ENCODE measurements at places on chromosomes 7 and 10.

GRCh38 chr10:24382596-24382978 is 173.6 kb downstream of the KIAA1217 start:
- peak; percentile 68 for DNase-seq

- no peak for DNase-seq
These were observed 57.1 kb upstream of the CYP2C18 start for GRCh38 chr10:94626476-94626875.

DNA sequence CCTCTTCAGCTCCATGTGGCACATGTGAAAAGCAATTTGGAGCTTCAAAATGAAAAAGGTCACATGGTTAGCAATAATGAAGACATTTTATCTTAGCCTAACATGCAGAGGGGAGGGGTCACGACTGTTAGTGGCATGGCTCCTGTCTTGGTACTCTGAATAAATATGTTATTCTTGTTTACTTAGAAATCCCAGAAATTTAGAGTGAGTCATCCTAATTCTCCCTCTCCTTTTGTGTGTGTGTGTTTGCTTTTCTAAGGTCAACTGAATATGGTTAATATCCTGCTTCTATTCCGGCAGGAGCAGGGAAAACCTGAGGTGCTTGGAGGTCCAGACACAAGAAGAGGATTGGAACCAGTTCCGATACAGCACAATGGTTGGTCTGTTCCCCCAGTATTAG is 17.6 kb downstream of the BCCIP start:
- peak; percentile 47 for DNase-seq

DNA sequence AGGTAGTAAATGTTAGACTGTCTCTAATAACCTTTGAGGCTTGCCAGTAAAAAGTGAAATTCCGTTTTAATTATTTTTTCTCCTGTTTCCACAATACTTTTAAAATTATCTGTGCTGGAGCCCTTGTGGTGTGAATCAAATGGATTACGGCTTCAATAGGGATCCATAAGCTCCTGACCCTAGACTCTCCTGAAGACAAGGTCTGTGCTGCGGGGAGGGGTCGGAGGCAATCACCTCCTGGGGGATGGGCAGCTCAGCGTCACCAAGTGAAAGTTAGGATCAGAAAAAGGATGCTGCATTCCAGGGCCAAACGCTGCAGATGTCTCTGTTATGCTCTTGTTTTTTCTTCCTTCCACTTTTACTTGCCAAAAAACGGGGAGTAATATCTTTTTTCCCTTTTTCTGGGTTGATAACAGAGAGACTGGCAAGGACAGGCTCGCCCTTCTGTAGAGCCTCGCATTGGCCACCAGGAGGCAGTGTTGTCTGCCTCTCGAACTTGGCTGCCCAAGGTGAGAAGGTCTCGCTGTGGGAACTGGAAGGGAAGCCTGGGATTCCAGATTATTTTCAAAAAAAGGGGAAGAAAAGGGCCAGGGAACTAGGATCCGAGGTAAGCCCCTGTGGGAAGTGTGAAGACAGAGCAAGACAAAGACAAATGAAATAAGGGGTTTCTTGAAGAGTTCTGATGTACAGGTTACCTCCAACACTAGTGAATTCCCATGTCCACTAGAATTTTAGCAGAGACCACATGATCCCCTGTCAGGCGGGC is 621.9 kb downstream of the ACTR3B start:
- DNase-seq, result no peak

DNA sequence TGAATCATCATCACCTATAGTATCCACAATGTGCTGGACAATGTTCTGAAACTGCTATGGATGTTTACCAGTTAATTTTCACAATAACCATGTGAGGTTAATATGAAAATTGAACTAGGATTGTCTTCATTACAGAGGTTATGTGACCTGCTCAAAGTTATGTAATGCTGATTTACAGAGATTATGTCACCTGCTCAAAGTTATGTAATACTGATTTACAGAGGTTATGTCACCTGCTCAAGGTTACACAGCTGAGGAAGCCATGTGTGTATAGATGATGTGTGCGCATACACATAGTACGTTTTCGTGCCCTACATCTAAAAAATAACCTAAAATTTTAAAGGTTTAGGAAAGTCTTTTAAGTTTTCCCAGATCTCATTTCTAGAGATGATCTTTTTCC is 298.0 kb downstream of the CDK14 start:
- DNase-seq, result no peak

DNA sequence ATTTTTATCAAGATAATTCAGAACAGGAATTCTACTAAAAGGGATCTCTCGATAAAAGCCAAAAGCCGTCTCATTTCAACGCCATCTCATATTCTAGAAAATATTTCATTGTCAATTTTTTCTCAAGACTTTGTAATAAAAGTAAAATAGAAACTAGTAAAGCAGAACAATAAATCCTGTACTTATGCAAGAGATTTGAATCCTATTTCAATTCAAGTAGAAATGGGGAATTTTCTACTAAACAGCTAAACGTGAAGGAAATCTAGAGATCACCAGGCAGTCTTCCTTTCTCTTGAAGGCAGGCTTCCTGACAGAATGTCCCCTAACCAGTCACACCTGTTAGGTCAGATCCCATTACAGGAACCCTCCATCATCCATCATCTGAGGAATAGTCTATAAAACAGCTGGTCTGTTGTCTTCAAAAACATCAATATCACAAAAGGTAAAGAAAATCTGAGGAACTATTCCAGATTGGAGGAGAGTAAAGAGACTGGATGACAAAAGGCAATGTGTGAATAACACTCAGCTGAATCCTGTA is 23.7 kb downstream of the USP6NL start:
- DNase-seq, result no peak

- no peak for DNase-seq
These were observed 132.5 kb upstream of the EFCAB10 start for GRCh38 chr7:105713488-105714465.

DNA sequence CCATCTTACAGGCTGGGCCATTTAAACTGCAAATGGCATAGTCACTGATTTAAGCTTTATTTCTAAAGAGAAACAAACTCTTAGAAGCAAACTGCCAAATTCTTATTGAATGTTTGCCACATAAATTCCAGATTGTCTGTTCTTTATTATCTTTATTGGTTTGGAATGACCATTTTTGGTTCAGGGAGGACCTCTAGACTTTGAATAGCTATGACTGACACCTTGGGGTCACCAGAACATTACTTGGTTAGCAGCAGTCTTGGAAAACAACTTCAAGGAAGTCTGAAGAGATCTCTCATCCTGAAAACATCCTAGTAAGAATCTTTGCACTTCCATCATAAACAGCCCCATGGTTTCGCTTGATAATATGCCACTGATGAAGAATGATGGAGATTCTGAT is 197.1 kb downstream of the SUGCT start:
- peak; percentile 83 for DNase-seq

DNA sequence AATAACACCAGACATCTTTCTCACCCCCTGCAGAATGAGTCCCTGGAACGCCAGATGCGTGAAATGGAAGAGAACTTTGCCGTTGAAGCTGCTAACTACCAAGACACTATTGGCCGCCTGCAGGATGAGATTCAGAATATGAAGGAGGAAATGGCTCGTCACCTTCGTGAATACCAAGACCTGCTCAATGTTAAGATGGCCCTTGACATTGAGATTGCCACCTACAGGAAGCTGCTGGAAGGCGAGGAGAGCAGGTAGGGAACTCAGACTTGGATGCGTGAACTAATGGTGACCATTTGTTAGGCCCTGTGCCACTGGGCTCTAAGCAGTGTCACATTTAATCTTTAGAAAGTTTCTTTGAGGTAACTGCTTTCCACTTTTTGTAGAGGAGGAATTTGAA is 7.1 kb downstream of the VIM start:
- DNase-seq, result no peak

DNA sequence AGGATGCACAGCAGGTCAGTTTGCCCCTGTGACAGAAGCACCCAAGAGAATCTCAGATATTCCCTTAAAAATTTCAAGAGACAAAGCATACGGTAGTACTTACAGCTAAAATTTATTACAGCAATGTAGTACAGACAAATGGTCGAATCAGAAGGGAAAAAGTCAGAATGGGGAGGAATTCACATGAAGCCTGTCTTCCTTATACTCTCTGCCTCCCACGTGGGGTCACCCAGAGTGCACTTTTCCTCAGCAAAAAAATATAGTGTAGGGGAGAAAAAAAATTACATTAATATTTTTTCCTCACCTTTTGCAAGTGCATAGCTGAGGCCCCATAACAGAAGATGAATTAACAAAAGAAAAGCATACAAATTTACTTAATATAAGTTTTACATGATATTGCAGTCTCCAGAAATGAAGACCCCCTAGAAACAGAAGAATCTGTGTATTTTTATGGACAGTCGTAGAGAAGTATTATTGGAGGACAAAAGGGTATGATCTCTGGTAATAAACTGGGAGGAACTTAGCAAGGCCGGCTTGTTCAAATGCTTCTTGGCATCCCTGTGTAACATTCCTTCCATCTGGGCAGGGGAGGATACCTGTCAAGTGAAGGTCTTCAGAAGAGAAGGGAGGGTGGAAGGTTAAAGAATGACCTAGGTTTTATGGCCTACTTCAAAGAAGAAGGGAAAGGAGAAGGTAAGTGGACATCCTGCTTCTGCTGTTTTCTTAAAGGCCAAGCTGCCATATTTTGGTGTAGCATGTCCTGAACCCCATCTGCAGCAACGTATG is 270.6 kb upstream of the MAGI2 start:
- DNase-seq, result no peak

GRCh38 chr10:96414303-96414702 is 55.5 kb upstream of the OPALIN start:
- DNase-seq, result no peak

DNA sequence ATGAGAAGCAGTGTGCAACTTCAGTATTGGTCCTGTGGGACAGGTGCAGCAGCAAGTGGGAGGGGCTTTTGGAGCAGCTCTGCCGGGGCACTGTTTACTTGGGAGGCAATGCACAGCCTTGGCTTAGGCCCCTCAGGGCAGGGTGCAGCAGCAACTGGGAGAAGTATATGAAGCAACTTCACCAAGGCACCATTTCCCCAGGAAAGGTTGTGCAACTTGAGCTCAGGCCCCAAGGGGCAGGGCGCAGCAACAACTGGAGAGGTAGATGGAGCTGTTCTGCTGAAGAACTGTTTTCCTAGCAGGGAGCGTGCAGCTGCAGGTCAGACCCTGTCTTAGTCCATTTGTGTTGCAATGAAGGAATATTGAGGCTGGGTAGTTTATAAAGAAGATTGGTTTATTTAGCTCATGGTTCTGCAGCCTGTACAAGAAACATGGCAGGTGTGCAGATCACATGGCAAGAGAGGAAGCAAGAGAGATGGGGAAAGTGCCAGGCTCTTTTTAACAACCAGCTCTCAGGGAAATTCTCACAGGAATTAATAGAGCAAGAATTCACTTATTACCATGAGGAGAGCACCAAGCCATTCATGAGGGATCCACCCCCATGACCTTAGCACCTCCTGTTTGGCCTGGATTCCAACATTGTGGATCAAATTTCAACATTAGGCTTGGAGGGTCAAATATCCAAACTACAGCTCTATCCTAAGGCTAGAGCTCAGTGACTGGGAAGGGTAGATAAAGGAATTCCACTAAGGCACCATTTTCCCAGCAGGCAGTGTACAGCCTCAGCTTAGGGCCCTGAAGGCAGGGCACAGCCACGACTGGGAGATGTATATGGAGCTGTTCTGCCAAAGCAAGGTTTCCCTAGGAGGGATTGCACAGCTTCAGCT is 10.9 kb downstream of the GPR141 start:
- DNase-seq, result no peak

GRCh38 chr7:126411032-126411820 is 841.5 kb downstream of the GRM8 start:
- DNase-seq, result no peak

DNA sequence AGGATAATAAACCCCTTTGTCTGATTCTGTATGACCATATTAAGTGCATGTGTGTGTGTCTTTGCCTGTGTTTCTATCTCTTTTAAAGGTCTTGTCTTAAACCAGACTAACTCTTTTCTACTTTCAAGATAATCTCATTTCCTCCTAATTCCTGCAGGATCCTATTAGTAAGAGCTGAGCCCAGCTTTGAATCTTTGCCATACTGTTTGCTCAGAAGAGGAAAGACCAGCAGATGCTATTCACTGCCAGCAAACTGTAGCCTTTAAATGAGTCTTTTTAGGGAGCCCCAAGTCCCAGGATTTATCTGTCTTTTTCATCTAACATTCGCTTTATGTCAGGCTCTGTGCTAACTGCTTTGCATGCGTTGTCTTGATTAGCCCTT is 2.9 kb downstream of the GPR158 start:
- DNase-seq, result no peak

DNA sequence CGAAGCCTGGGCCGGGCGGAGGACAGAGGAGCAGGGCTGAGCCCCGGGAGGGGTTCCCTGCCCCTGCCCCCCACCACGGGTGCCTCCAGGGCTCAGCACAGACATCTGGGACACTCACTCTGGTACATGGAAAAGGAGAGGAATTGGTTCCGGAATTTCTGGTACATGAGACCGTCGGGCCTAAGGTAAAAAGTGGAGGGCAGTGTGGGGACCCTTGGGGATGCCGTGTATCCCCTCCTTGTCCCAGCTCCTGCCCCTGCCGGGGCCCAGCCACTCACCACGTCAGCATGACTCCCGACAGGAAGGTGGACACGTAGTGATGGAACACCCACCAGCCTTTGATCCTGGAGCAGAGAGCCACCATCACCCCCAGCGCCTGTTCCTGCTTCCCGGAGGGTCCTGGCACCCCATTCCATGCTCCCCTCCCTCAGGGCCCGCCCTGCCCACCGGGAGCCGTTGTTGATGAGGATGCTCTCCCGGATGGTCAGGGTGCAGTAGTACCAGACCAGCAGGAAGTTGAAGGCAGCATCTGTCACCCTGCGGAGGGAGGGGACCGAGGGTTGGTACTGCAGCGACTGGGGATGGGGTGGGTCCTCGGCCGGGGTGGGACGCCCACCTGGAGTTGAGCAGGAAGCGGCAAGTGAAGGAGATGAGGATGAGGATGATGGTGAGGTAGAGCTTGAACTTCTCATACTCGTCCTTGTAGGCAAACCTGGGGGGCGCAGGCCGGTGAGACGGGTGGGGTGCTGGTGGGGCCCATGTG is 6.4 kb downstream of the TMEM120A start:
- DNase-seq, result no peak

DNA sequence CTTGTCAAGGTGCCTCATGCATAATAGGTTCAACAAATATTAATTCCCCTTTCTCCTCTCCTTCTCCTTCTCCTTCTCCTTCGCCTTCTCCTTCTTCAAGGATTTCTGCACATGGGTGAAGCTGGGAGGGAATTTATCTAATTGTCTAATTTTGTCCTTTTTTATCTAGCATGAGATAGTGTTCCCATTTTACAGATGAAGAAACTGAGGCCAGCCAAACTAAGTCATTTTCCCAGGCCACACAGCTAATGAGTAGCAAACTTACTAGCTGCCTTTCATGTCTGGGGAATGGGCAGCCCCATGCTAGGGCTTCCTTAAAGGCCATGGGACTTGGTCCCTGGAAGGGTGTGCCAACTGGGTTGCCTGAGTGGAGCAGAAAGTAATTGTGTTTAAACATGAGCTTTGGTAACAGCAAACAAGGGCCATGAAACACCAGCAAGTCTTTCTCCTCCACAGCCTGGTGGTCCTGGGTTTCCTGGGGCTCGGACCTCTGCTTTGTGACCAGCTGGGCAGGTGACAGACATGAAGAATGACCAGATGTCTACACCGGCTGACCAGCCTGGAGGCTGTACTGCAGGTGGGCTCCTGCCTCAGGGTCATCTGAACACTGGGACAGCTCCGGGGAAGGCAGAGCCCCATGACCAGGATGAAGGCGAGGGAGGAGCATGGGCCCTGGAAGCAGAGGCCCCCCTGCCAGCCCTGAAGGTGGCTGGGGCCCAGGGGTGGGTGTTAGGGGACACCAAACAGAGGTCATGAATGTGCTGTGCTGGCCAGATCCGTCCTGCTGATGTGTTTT is 138.0 kb downstream of the PTPN20 start:
- DNase-seq, result no peak

GRCh38 chr10:126908225-126908624 is 3.0 kb downstream of the DOCK1 start:
- peak; percentile 20 for DNase-seq
